GM03348 (cell line): ENCODE measurements at places on chromosomes 5 and 9.

- DNase-seq: no peak
These were observed 10.4 kb downstream of the CCDC127 start for GRCh38 chr5:207599-207998.

- no peak for DNase-seq
These were observed 6.9 kb downstream of the NEURL1B start for GRCh38 chr5:172648013-172648381.

- DNase-seq: no peak
These were observed 128.1 kb upstream of the CACNA1B start for GRCh38 chr9:137749511-137749910.

GRCh38 chr5:133244242-133244641 is 192.4 kb downstream of the HSPA4 start:
- DNase-seq: no peak

DNA sequence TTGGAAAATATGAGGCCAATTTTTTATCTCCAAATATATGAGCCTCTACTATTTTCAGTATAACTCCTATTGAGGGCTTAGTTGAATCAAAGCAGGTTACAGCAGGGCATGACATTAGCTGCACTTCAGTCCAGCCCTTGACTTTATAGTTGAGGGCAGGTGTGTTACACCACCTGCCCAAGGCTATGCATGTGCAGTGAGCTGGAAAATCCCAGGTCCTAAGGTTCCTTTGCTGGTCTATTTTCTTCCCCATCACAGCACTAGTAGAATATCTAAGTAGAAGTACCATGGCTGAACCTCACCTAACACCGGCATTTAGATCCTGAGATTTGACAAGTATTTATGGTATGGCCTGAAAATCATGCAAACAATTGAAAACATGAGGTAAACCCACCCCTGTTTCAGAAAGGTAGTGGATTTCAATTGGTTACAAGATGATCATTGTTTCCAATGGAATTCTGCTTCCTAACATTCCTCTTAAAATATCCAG is 201.1 kb downstream of the SEMA5A start:
- no peak for DNase-seq

DNA sequence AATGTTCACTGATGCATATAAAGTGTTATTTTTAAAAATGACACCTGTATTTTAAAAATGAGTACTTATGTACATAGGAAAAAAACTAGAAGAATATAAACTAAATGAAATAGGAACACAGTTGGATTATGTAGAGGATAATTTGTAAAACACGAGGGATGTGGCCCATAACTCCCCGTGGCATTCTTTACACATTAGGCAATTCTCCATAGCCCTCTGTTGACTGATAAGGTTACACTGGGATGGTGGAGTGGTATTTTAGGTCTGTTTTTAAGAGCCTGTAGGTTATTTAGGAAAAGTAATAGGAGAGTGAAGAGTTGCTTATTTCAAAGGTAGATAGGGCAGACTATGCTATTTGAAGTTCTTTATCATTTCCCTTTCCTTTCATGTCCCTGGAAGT is 1.8 kb downstream of the CAVIN4 start:
- peak; percentile 25 for DNase-seq

DNA sequence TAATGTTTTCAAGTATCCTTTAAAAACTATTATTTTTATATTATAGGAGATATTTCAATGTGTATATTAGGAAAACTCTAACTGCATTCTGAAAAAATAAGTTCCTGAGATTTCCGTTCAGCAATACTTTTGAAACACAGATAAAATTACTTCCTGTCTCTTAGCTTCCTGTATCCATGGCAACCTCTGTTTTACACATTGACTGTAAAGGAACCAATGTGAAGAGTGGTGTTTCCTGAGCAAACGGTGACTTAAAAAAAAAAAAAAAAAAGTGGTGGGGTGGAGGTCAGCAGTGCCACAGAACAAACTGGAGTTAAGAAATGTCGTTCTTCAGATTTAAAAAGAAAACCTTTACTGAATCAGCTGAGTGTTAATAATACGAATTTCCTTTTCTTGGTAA is at the start of gene LRRC70:
TSS of gene LRRC70 (plus strand) at position 280 of the 400 bp plus-strand sequence. CDS start 620 bp downstream, outside the sequence.
- DNase-seq: no peak

DNA sequence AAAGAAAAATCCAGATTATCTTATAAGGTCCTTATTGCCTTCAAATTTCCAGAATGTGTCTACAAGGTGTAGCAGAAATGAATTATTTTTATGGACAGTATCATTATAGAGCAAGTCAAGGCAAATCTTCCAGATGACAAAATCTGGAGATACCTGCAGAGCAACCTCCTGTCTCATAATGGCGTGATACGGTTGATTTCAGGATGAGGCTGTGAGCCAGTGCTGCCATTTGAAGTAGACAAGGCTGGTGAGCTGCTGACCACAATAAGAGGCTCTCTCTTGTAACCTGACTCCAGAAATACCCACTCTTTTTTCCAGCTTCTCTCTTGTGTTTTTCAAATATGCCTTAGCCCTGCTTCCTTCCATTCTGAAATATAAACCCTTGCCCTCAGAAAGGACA is 108.2 kb downstream of the HTR1A start:
- DNase-seq: no peak

DNA sequence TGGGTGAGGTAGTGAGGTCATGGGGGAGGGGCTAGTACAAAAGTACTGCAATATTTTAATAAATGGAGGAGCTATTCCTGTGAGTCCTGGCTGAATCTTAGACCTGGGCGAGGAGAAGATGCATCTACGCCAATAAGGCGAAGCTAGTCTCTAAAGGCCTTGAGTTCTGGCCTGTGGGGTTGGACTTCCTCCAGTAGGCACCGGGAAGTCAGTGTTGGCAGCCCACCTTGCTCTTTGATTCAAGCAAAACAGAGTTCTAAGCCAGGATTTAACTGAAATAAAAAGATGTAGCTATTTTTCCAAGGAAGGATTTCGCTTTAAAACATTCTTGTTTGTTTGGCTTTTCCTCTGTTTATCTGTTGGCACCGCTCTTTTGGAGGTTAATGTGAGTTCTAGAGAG is 244.6 kb downstream of the KIF4B start:
- no peak for DNase-seq

DNA sequence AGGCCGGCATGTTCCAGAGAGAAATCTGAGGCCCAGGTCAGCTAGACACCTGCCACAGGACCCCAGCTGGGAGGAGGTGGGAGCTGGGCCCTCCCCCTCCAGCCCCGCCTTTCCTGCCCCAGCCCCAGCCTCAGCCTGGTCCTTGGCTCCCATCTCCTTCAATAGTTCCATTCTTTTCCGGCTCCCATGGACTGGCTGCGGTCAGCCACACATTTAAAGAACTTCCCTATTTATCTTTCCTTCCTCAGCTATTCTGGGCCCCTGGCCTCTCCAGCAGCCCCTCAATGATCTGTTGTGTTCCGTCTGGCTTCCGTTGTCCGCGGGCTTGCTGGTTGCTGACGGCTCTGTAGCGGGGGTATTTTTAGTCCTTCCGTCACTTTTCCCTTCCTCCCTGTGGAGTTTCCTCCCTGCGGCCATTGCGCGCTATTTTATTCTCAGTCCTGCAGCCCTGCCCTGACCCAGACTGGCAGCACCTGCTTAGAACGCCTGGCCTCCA is 73.8 kb downstream of the AMBP start:
- DNase-seq: no peak

- peak; percentile 69 for DNase-seq
These were observed 14.0 kb downstream of the ACTBL2 start for GRCh38 chr5:57468481-57469163.
